ENCODE measurements at places on chromosomes 6 and 20. TPM values are rescaled to one million over a fixed set of nuclear protein-coding genes. Genes with fewer than 3 reads are reported as not detected.

ENPP1 gene
- 26.1 TPM for polyA plus RNA-seq

YWHAB gene
- 192 TPM for polyA plus RNA-seq

FUT9 gene
- polyA plus RNA-seq, result 4.1 TPM

WFDC2 gene
- 205 TPM for polyA plus RNA-seq

PBX2 gene
- 180 TPM for polyA plus RNA-seq

PIGT gene
- polyA plus RNA-seq, result 99.1 TPM

TRIM10 gene
- polyA plus RNA-seq, result 0.52 TPM

CCN5 gene
- polyA plus RNA-seq, result 0.10 TPM

FRK gene
- 3.5 TPM for polyA plus RNA-seq

DLL1 gene
- 11.3 TPM for polyA plus RNA-seq

DNA sequence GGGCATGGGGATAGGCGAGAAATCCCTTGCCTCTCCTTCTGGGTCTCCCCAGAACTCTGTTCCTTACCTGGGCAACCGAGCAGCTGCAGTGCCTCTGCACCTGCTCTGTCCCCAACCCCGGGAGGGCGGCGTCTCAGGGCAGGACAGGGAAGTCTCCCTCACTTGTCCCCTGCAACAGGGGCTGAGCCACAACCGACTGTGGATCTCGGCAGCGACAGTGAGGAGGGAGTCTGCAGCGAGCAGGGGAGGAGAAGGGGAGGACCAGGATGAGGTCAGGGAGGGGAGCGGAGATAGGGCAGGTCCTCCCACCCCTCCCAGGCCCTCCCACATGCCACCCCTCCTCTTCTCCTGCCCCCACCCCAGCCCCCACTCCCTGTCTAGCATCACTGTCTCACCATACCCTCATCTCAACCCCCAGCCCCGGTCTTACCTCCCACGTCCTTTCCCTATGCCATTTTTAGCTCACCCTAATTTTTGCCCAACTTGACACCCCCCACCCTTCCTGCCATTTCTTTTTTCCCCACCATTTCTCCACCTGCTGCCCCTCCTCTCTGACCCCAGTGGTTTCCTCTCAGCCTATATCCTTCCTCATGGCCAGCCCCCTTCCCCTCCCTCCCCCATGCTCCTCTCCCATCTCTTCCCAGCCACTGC, at the start of gene TNXB:
Gene TNXB (minus strand): TSS at position 225 of the 651 bp plus-strand sequence. CDS start 11,140 bp downstream, outside the sequence.
- no peak for DNase-seq

- no peak for DNase-seq
Measured at GRCh38 chr6:3175715-3176402, 18.5 kb upstream of the TUBB2A start.

DNA sequence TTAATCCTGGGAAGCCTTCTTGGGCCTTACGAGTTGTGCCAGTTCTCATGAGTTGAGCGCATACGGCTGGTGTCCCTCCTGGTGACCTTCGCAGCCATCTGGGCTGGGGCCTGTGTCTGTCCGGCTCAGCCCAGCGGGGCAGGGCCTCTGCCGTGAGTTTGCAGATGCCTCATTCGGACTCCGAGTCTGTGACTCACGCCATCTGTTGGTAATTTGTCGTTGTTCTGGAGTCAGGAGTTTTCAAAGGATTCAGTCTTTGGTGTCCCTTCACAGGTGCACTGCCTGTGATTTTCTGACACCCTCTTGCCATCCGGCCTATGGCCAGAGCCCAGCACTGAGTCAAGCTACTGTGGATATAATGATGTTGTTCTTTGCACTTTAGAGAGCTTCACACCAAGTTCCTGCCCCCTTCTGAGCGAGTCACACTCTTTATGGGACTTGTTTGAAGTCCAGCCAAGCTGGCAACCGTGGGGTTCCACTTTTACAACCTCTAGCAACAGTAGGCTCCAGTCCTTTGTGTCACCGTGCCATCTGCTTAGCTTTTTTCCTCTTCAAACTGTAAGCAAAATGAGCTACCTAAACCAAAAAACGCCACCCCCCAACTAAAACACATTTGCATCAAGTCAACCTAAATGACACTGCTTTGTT, 175.6 kb downstream of the AIG1 start:
- DNase-seq, result no peak

GRCh38 chr20:63538204-63539091, 1.3 kb upstream of the PTK6 start:
- no peak for DNase-seq

GRCh38 chr6:121951123-121951522, 448.3 kb upstream of the HSF2 start:
- DNase-seq, result no peak

GRCh38 chr6:132357120-132357519, 44.2 kb downstream of the MOXD1 start:
- DNase-seq, result no peak

DNA sequence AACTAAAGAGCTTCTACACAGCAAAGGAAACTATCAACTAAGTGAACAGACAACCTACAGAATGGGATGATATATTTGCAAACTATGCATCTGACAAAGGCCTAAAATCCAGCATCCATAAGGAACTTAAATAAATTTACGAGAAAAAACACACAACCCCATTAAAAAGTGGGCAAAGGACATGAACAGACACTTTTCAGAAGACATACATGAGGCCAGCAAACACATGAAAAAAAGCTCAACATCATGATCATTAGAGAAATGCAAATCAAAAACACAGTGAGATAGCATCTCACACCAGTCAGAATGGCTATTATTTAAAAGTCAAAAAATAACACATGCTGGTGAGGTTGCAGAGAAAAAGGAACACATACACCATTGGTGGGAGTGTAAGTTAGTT, 24.5 kb downstream of the AGPAT4 start:
- DNase-seq, result no peak

GRCh38 chr20:52895701-52896100, 76.5 kb upstream of the TSHZ2 start:
- no peak for DNase-seq

DNA sequence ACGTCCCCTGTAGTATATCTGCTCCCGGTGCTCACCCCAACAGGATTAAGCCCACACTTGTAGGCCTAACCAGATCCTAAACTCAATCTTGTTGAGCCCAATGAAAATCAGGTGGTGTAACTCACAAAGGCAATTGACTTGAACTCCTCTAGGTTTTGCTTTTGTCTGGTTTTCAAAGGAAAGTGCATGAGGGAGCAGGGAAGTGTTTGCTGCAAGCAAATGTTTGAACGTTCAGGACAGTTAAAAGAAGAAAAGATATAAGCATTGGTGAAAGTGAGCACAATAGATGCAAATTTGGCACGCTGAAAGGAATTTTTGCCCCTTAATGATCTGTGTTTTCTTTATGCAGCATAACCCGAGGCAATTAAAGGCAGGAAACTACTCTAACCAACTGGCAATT, 212.6 kb downstream of the PLCB1 start:
- DNase-seq, result no peak

GRCh38 chr6:139757784-139758183, 383.3 kb upstream of the CITED2 start:
- DNase-seq, result no peak

- no peak for DNase-seq
Measured at GRCh38 chr20:8912096-8912495, 156.8 kb upstream of the PLCB4 start.

DNA sequence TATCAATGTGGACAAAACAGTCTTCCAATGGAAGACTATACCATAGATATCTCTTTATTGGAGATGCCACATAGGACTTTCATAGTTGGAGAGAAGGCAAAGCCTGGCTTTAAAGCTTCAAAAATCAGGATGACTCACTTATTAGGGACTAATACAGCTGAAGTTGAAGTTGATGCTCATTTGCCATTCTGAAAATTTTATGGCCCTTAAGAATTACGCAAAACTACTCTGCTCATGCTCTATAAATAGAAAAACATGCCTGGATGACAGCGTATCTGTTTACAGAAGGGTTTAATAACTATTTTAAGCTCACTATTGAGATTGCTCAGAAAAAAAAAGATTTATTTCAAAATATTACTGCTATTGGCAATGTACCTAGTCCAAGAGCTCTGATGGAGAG, 155.5 kb upstream of the DST start:
- no peak for DNase-seq

DNA sequence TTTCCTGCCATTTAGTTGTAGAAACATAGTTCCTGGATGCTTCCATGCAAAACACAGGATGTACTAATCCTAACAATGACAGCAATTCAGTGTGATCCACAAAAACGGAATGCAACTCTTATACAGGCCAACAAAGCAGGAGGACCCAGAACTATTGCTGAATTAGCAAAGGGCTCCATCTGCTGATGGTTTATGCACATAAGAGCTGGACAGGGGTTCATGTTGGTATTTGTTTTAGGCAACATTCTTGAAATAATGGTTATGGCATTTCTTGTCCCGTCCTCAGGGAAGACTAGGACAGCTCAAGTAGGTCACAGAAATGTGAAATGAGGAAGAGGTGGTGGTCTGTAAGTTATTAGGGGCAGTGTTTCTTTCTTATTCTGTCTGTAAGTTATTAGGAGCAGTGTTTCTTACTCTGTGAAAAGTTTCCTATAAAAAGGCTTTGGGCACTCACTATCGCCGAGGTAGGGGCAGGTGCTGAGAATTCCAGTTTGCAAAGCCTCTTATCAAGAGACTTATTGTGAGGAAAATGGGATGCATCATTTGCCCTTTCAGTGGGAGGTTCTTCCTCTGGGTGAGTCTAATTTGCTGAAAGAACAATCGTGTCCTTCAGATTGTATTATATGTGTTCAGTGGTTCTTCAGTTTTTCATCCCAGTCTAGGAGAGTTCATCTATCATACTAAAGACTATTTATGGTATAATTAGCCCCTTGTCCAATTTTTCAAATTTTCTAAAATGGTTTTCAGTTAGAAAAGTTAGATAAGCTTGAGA, 171.1 kb downstream of the MCHR2 start:
- DNase-seq, result peak; percentile 42

DNA sequence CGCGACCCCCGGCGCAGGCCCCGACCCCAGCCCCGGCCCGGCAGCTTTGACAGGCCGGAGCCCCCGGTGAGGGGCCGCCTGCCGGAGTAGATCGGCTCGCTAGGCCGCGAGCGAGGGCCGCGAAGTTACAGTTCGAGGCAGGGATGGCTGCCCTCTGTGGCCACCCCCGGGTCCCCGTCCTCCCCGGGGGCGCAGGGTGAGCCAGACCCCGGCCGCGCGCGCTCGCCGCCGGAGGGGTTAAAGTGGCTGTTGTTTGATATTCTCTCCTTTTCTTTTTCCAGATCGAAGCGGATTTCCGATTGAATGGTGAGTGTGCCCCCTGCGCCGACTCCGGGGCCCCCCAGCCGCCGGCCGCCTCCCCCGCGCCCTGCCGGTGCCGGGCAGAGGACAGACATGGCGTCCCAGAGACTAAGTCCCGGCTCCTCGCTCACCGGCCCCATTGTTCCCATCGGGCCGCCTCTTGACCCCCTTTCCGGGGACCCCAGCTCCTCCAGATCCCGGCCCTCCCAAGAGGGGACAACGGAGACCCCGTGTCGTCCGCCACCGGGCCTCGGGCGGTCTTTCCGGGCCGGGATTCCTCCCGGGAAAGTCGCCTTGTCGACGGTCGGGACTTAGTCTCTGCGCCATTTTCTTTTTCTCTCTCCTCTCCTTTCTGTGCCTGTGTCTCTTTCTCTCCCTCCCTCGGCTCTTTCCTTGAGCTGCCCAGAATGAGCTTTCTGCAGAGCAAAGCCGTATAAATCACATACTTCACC, 704 bp downstream of the TOP1 start:
- no peak for DNase-seq

GRCh38 chr6:157232161-157232895, 91.0 kb downstream of the TMEM242 start:
- no peak for DNase-seq

GRCh38 chr20:53819973-53820451, 226.4 kb upstream of the ZNF217 start:
- DNase-seq, result no peak

- no peak for DNase-seq
Measured at GRCh38 chr6:112651239-112651638, 304.1 kb downstream of the RFPL4B start.

- no peak for DNase-seq
Measured at GRCh38 chr20:21704408-21705385, 767 bp upstream of the PAX1 start.

- peak; percentile 68 for DNase-seq
Measured at GRCh38 chr6:5866547-5867051, 140.1 kb downstream of the NRN1 start.

DNA sequence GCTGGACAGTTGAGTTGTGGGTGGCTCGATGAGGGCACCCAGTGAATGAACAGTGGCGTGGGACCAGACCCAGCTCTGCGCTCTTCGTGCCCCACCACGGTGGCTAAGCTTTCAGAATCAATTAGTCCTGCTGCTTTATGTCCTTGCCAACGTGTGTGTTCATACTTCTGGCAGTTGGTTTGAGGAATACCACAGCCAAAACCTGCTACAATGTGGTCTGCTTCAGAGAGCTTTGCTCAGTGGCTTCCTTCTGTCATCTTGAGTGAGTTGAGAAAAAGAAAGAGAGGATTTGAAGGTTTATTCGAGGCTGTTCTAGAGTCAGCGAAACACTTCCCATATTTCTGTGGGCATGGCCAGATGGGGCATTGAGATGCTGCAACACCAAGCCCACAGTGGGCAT, 39.5 kb upstream of the SLC22A2 start:
- DNase-seq, result no peak

DNA sequence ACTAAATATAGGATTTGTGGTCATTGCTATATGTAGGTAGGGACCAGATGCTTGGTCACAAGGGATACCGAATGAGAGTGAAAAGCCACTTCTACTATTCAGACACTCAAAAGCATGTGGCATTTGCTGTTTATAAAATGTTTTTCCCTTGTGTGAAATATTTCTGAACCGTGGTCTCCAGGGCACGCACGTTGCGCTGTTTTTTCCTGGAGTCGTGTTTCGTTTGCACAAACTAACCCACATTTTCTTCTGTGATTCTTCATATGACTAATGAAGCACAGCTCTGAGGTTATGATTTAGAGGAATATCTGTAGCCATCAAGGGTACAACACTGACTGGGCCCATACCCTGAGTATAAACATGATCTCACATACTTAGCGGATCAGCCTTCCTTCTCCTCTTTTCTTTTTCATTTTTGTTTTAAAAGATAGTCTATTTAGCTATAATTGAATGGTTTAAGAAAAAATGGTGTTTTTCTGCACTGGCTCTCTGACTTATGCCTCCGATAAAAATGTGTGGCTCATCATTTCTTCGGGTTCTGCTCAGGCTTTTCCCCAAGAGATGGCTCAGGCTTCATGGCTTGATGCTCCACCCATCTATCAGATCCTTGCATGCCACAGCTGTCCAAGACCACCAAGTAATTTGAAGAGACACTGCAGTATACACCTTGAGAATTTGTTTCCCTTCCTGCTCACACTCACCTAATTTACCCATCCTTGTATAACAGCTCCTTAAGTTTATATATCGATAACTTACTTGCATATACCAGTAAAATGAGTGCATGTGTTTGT, 59.9 kb upstream of the HBS1L start:
- DNase-seq, result no peak

DNA sequence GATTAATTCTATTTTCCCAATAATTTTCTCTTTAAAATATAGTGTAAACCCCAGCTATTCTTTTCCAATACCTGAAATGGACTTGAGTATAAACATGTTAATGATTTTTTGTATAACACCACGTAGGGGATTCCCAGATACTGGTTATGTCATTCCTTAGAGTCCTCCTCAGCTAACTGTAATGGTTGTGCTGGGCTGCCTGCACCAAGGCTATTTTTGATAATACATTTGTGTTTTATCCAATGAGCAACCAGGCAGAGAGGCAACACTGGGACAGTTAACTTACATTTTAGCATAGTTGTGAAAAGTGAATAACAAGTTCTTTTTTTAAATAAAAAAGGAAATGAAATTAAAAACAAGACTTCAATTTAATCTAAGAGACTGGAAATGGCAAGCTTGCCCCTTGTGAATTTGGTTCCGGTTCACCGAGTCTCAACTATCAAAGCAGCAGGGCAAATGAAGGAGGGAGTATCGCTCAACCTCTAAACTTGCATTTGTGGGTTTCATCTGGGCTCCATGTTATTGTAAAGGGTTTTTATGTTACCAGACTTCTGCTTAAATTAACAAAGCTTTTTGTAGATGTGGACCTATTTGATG, 18.8 kb upstream of the BACH2 start:
- no peak for DNase-seq

Measured in renal pelvis (tissue), 12 donors.